ENCODE measurements at places on chromosomes 13 and 19.

DNA sequence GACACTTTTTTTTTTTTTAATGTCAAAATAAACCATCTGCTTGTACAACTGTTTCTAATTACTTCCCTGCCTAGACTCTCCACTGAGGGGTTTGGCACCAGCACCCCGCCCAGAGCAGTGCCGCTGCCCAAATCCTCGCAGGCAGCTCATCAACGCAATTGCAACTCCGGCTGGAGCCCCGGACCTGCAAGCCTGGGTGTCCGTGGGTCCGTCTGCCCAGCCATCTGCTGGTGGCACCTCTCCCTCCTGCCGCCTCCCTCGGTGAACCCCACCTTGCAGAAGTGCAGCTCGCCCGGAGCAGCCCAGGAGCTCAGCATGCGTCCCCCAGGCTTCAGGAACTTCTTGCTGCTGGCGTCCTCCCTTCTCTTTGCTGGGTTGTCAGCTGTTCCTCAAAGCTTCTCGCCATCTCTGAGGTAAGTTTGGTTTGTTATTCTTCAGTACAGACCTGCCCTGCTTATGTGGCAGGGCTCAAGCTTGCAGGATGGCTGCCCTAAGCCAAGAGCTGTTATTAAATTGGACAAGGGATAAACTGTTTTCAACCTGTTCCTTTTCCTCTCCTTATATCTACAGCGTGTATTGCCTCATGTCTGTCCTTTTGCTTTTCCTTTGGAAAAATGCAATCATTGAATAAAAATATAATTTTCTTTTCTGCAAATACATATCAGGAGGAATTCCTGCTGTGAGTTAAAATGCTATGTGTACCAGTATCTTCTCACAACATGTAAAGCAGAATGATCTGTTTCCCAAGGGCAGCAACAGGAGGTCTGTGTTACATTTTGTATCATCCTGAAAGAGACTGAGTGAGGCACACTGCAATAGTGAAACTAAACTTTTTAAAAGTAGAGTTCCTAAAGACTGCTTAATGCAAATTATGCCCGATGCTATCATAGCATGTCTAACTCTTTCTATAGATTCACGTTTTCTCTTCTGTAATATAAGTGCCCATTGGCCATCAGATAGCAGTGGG lies at the start of gene ITGBL1:
ITGBL1 (plus strand) TSS at position 157 of the 967 bp plus-strand sequence; CDS start at position 316, 159 bp downstream.
- DNase-seq, result no peak

DNA sequence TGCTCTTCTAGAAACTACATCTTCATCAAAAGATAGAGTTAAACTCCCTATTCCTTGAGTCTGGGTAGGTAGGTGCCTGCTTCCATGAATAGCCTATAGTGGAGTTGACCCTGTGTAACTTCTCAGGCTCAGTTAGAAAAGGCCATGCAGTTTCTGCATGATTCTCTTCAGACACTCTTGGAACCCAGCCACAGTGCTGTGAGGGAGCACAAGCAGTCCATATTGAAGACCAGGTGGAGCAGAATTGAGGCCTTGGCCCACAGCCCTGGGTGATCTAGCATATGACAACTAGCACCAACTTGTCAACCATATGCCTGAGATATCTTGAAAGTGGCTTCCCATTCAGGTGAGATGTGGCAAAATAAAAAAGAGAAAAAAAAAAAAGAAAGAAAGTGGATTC lies 10.3 kb upstream of the PAN3 start:
- DNase-seq, result no peak

DNA sequence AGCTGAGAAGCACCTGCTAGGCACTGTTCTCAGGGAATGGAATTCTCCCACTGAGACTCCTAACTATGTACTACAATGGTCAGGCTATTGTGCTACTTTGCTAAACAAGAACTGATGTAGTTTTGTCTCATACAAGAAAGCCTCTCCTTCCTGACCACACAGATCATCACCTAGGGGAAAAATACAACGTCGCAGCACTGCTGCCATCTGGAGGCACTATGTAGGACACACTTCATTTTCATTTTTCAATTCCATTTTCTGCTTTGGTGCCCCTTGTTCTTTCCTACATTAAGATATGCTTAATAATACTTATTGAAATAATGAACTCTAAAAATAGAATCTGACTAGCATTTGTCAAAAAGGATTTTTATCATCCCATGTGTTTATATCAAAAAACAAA lies 21.1 kb downstream of the PROSER1 start:
- peak; percentile 72 for DNase-seq

- DNase-seq, result no peak
Observed at GRCh38 chr13:45678282-45678681, 23.8 kb upstream of the CBY2 start.

DNA sequence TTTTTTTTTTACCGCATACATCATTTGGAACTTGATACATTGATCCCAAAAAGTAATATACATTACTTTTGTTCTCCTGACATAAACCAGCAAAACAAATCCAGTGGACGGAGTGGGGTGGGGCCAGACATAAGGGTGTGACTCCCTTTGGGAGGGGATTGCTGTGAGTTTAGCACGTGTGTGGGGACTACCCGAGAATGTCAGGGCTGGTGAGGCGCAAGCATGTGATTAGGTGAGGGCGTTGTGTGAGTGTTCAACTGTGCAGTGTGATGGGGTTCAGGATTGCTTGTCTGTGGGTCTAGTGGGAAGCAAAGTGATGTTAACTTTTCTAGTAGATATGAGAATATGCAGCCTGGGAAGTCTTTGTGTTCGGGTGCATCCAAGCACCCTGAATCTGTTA lies 468.0 kb downstream of the TSHZ3 start:
- DNase-seq, result no peak

- no peak for DNase-seq
Observed at GRCh38 chr19:9130965-9131364, 4.2 kb upstream of the OR7G3 start.

- DNase-seq, result no peak
Observed at GRCh38 chr19:1063909-1064660, 2.9 kb upstream of the ARHGAP45 start.

DNA sequence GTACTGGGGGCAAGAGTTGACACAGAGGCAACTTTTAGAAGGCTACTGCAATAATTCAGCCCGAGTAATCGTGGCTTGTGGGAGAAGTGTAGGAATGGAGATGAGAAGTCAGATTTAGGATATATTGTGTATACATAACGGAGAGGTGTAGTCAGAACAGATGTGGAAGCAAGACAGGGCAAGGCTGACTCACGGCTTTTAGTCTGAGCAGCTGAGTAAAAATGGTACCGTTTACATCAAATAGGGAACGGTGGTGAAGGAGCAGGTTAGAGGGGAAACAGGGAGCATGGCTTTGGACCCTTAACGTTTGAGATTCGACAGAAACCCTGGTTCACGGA lies 796 bp upstream of the LSM14A start:
- DNase-seq, result peak; percentile 8

- DNase-seq, result peak; percentile 55
Observed at GRCh38 chr19:19170053-19170872, at the start of gene MEF2B. Gene MEF2B, minus strand, starts transcription at chr19:19170263. Its CDS starts 19,528 bp downstream, at chr19:19150735.

- DNase-seq, result no peak
Observed at GRCh38 chr19:10180459-10180858, 14.3 kb downstream of the DNMT1 start.

GRCh38 chr13:112250788-112251445 lies 125.2 kb upstream of the SPACA7 start:
- DNase-seq, result no peak

GRCh38 chr19:35069696-35070095 lies 28.2 kb downstream of the HPN start:
- no peak for DNase-seq

GRCh38 chr19:21463449-21464105 lies 41.8 kb upstream of the ZNF429 start:
- no peak for DNase-seq

- no peak for DNase-seq
Observed at GRCh38 chr13:59545007-59545406, 618.7 kb downstream of the DIAPH3 start.

GRCh38 chr19:42116308-42117075 lies 15.8 kb downstream of the POU2F2 start:
- no peak for DNase-seq

GRCh38 chr13:79079351-79079839 lies 326.7 kb downstream of the RBM26 start:
- DNase-seq, result no peak

- DNase-seq, result no peak
Observed at GRCh38 chr19:46181388-46181779, 33.3 kb downstream of the IGFL2 start.
